Stimulated activated CD4-positive, alpha-beta T cell treated with anti-CD3 and anti-CD28 coated beads, TNF-alpha, amount 100 ng/mL, for 1 hour (primary cell): ENCODE measurements at places on chromosomes 5 and 9.

DNA sequence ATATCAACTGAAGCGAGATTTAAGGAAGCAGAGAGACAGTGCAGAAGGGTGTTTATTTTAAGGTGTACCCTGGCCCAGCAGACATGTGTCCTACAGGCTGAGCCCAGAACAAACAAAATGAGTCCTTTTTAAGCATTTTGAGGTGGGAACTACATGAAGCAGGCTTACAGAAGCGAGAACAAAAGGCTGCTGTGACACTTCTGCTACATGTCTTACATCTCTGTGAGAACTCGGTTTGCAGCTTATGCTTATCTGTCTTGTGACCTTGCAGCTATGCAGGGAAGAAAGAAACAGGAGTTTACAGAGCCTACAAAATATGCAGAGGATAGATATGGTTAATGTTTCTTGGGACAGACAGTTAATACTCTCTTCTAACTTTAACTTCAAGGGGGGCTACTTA is 295.9 kb downstream of the CEMIP2 start:
- no peak for DNase-seq

DNA sequence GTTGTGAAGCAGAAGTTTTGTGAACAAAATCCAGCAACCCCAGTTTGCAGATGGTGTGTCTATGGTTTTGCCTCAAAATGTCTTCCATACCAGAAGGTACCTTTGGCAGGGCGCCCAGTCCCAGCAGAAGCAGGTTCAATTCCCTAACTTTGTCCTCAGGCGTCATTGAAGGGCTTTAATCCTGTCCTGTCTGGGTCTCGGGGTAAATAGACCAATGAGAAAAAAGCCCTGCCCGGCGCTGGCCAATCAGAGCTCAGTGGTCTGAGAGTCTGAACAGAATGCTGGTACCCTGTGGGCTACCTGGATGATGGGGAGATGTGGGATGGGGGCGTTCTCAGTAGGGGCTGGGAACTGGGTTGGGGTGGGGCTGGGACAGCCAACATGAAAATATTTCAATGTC is 6.2 kb upstream of the ST6GALNAC4 start:
- no peak for DNase-seq

DNA sequence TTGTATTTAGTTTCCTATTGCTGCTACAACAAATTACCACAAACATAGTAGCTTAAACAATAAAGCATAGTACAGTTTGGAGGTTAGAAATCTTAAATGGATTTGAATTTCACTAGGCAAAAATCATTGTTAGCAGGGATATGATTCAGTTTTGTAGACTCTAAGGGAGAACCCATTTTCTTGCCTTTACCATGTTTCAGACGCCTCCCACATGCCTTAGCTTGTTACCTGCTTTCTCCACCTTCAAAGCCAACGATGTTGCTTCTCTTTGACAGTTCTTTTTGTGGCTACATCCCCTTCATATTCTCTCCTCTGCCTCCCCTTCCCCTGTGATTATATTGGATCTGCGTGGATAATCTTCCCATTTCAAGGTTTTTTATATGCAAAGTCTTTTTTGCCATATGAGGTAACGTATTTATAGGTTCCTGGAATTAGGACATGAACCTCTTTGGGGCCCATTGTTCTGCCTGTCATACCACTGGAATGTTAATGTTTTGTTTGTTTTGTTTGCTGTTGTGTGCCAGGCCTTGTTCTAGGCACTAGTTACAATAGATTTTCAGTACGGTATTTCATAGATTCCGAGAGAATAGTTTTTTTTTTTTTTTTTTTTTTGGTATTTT is 54.1 kb downstream of the UHRF2 start:
- DNase-seq: no peak

- no peak for DNase-seq
These were observed 302.6 kb downstream of the ENC1 start for GRCh38 chr5:74337984-74338310.

- DNase-seq: no peak
These were observed 156.6 kb upstream of the SPRY4 start for GRCh38 chr5:142481410-142481809.

DNA sequence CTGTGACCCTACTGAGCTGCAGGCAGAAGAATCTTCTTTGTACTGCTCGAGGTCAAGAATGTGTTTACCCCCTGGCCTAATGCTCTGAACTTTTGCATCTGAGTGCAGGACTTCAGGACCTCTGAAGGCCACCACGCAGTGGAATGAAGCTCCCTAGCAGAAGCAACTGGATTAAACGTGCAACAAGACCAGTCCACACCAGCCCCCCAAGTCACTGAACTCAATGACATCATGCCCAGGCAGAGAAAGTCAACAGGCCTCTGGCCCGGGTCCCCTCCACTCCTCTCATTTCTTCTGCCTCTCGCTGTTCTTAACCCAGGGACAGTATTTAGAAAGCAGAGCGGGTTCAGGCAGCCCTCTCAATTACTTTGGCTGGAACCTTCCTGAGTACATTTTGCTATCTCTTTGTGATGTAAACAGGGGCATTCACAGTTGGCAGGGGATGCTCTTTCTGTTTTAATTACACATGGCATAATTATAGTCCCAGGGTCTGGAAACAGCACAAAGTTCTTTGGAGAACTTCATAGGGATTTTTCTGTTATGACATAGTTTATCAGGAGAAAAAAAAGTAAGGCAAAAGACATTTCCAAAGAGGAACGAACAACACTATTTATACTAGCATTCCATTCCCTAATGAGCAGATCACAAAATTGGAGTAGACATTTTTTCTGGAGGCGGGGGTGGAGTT is 108.2 kb upstream of the SPATA31D4 start:
- no peak for DNase-seq

- no peak for DNase-seq
These were observed 14.2 kb downstream of the GLIPR2 start for GRCh38 chr9:36150574-36151315.

DNA sequence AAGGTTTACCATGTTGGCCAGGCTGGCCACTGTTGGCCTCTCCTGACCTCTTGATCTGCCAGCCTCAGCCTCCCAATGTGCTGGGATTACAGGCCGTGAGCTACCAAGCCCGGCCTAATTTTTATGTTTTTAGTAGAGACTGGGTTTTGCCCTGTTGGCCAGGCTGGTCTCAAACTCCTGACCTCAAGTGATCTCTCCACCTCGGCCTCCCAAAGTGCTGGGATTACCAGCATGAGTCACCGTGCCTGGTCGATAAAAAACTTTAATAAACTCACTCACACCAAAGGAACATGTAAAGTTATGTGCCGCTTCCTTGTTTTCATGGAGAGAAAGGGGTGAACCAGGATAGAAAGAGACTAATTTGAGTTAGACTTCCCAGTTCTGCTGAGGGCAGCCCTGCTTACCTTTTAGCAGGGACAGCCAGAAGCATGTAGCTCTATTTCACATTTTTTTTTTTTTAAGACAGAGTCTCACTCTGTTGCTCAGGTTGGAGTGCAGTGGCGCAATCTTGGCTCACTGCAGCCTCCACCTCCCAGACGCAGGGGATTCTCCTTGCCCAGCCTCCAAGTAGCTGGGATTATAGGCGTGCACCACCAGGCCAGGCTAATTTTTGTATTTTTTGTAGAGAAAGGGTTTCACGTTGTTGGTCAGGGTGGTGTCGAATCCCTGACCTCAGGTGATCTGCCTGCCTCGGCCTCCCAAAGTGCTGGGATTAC is 11.4 kb upstream of the HAUS6 start:
- no peak for DNase-seq

- DNase-seq: no peak
These were observed 14.8 kb downstream of the FAM219A start for GRCh38 chr9:34443533-34443932.
